ENCODE measurements at places on chromosomes 1 and 21.

DNA sequence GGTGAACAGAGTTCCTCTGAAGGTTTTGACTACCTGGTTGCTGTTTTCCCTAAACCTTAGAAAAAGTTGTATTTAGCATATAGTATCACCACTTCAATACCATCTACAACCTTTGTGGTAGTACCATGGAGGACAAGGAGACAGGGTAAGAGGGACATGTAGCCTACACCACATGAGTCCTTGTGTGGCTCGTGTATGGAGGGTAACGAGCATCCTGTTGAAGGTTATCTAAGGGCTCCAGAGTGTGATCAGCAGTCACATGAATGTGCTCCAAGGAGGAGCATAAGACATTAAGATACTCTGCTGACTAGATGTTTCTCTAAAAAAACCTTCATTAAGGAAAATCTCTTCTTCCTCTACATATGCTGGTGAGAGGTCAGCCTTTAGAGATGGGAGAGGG lies 67.3 kb downstream of the VCAM1 start:
- DNase-seq: no peak

DNA sequence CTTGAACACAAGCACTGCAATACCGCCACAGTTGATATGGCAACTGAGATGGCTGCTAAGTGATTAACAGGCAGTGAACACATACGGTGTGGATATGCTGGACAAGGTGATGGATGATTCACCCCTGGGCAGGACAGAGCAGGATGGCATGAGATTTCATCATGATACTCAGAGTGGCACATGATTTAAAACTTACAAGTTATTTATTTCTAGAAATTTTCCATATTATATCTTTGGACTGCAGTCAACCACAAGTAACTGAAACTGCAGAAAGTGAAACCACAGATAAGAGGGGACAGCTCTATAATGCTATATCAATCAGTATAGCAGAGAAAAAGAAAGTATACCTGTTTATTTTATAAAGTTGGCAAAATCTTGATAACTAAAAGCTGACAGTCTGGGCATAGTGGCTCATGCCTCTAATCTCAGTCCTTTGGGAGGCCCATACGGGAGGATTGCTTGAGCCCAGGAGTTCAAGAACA lies 47.9 kb downstream of the PHACTR4 start:
- DNase-seq: no peak

GRCh38 chr1:62180639-62181038 lies 14.0 kb upstream of the L1TD1 start:
- no peak for DNase-seq

DNA sequence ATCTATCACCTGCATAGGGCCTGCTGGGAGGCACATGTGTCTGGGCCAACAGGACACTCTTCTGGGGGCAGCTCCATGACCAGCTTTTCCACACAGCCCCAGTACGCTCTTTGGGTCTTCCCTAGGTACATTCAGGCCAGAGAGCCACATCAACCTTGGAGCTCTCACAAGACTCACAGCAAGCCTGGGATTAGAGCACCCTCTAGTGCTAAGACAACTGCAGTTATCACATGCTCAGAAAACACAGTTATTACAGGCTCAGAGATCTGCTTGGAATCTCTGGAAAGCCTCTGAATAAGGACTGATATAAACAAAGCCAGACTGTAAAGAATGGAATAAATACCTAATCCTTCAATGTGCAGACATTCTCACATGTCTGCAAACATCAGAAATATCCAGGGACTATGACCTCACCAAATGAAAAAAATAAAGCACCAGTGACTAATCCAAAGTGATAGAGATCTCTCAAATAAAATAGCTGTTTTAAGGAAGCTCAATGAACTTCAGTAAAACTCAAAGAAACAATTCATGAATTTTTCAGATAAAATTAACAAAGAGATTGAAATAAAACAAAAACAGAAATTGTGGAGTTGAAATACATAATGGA lies 563.9 kb upstream of the NR5A2 start:
- no peak for DNase-seq

DNA sequence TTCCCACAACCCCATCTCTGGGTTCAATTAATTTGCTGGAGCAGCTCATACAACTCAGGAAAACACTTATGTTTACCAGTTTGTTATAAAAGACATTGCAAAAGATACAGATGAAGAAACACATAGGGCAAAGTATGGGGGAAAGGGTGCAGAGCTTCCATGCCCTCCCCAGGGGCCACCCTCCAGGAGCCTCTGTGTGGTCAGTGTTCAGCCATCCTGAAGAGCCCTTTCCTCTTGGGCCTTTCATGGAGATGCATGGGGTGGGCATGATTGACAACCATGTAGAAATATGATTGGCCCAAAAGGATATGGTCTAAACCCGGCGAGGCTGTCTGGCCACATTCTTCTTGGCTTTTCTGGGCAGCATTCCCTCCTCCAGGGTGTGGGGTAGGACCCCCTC lies 56.8 kb upstream of the PDE9A start:
- DNase-seq: no peak

- no peak for DNase-seq
Observed at GRCh38 chr21:36692835-36693488, 6.0 kb upstream of the SIM2 start.

DNA sequence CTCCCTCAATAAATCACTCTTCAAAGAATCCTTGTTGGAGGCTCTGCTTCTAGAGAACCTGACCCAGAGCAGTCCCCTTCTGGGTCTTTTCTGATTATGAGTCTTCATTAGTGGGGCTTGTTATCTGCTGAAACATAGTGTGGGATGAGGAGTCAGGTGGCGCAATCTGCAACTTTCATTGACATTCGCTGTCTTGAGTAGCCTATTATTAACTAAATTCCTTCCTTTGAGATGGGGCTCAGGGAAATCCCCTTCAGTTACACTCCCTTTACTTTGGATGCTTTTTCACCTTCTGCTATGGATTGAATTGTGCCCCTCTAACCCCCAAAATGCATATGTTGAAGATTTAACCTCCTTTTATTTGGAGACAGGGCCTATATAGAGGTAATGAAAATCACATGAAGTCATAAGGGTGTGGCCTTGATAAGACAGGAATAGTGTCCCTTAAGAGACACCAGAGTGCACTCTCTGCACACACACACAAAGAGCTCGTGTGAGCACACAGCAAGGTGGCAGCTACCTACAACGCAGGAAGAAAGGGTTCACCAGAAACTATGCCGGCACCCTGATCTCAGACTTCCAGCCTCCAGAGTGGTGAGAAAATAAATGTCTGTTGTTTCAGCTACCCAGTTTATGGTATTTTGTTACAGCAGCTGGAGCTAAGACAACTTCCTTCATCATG lies 19.5 kb downstream of the DIO1 start:
- no peak for DNase-seq

DNA sequence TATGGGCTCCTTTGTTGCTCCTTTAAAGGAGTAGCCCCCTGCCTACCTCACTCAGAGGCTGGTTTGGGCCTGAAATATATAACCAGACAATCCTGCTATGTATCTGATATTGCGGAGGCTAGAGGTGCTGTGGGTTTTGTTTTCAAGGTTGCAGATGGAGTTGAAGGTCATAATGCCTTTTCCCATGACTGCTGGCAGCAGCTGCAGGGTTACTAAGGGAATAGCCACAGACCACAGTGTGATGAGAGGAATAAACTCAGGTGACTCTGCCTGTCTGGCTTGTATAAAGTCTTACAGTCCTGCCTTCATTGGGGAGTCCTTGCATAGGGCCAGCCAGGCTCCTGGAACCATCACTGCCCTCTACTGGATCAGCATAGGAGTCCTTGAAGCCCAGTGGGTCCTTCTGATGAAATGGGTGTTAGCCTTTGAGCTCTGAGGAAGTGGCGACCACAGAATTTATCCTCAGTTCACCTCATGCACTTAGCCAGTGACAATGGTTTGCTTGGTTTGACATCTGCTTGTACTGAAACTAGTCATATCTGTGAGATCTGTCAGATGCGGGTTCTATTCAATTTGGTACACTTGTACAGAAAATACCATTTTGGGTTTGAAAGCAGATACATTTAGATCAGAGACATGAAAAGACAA lies 174.4 kb upstream of the HMCN1 start:
- DNase-seq: no peak

- no peak for DNase-seq
Observed at GRCh38 chr1:230265200-230266115, 160.7 kb downstream of the PGBD5 start.

- DNase-seq: no peak
Observed at GRCh38 chr1:184743062-184743756, 11.4 kb downstream of the EDEM3 start.

DNA sequence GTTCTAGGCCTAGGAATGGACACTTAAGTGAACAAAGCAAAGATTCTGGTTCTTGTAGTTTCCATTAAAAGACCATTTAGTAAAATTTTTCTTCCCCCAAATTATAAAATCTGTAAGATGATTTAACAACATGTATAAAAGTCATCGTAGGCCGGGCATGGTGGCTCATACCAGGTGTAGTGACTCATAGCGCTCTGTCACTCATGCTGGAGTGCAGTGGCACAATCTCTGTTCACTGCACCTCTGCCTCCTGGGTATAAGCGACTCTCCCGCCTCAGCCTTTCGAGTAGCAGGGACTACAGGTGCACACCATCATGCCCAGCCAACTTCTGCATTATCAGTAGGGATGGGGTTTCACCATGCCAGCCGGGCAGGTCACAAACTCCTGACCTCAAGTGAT lies 9.1 kb downstream of the ASPM start:
- DNase-seq: no peak

DNA sequence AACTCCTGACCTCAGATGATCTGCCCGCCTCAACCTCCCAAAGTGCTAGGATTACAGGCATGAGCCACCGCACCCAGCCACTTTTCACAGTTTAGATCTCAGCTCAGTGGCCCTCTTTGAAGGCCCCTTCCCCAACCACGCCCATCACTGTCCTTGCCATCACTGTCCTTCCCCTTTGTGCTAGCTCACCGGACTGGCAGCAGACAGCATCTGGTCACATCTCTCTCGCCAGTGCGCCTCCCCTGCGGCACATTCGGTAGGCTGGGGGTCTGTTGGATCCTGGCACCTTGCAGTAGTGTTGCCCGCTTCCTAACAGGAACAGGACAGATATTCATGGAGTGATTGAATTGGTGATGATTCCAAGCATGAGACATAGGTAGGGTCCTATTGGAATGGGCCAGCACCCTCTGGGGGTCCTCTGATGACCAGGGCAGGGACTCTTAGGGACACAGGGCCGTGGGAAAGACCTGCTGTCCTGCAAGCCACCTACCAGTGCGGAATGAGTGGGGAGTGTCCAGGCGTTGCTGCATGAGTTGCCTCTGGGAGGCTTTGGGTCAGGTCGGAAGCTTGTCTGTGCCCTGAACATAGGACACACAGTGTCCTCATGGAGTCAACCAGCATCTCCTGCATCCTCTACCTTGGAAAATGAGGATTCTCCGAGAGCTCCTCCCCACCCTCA lies 178.8 kb upstream of the VAMP3 start:
- DNase-seq: no peak

DNA sequence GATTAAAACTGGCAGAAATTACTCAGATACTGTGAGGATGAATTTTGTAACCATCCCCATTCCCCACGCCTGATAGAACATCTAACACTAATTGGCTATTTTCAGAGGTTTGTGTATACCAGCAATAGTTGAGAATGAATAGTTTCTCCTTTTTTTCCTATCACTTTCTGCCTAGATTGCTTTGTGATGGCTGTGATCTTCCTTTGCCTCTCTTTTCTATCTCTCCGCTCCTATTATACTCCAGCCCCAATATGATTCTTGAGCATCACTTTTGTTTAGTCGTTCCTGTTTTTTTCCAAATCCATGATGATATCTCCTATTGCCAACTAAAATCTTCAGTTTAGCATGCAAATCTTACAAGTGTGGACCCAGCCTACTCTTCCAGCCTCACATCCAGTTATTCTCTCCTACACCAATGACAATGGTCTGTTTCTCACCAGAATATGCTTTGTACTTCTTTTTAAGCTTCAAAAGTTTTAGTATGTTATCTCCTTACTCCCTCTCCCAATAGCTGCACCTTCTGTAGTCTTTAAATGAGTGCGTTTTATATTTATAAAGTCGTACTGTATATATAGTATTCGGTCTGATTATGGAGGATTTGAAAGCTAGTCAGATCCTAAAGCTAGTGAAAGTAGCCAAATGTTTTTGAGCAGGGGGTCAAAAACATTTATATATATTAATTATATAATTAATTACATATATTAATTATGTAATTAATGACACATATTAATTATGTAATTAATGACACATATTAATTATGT lies 25.2 kb downstream of the MAGI3 start:
- no peak for DNase-seq

GRCh38 chr1:234932511-234933430 lies 195.9 kb downstream of the TOMM20 start:
- DNase-seq: no peak

- no peak for DNase-seq
Observed at GRCh38 chr1:39189592-39190041, 14.9 kb upstream of the MACF1 start.

DNA sequence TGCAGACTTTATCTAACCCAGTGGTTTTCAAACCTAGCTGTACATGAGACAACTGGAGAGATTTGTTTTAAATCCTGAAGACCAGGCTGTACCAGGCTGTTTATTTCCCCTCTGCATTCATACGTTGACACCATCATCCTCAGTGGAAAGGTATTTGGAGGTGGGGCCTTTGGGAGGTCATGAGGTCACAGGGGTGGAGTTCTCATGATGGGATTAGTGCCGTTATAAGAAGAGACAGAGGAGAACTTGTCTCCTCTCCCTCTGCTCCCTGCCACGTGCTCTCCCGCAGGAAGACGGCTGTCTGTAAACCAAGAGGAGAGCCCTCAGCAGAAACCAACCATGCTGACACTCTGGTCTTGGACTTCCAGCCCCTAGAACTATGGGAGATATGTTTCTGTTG lies 165.4 kb downstream of the ADSS2 start:
- no peak for DNase-seq

DNA sequence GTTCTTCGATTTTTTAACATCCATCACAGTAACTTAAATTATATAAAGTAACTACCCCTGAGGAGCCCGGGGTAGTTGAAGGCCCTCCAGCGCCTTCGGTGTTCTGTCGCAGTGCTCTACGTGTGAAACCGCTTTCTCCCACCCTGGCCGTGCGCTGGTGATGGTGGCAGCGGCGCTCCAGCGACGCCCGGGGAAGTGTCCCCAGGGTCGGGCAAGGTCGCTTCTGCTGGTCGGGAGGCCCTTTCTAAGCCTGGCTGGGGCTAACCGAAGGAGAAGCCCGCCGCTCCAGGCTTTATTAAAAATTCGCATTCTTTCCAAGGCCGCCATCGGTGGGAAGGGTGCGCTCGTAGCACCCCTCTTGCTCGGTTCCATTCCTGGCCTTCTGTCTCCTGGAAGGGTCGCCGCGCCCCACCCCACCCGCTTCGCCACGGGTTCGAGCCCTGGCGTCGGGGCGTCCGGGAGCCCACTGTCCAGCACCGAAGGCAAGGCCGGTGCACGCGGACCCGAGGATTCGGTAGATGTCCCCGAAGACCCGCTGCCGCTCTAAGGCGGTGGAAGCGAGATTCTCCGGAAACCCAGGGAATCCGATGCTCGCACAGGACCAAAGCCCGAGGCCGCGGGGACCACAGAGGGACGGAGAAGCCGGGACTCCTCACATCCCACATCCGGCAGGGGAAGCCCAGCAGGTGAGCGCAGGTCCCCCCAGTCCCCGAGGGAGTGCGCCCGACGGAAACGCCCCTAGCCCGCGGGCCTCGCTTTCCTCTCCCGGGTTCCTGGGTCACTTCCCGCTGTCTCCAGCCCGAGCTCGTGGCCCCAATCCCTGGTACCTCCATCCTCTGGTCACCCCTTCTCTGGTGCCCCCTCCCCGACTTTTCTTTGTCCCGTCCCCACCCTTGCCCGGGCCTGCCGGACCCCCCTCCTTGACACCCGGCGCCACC lies 685 bp upstream of the RIPPLY3 start:
- no peak for DNase-seq

Measured in cortex of kidney (tissue), 1 donor.